ENCODE measurements at places on chromosomes 1 and 21.

- no peak for DNase-seq
Measured at GRCh38 chr1:232510367-232511110, 119.4 kb downstream of the SIPA1L2 start.

DNA sequence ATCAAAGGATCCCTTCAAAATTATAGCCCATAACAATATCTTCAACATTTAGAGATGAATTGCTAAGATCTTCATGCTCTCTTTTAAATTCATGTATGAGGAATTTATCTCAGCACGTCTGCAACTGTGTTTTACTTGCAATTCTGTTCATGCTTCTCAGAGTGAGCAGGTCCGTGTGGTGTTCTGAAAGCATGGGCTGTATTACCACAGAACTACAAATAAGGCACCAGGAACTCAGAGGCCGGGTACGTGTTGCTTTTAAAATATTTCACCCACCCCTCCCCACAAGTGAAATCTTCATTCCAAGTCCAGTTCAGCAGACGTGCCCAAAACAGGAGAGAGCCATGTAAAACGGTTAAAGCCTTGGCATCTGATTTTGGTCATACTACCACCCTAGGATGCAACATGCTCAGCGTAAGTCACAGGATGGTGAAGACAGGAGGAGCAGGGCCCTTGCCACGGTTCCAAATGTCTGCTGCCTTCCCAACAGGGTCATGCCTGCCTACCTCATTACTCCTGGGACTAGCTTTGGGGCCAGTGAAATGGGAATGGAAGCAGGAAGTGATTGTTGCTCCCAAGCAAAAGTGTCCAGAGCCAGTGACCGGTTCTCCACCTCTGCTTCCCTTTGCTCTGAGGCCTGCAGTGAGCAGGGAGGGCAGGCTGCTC, 133.7 kb downstream of the PTPN14 start:
- no peak for DNase-seq

DNA sequence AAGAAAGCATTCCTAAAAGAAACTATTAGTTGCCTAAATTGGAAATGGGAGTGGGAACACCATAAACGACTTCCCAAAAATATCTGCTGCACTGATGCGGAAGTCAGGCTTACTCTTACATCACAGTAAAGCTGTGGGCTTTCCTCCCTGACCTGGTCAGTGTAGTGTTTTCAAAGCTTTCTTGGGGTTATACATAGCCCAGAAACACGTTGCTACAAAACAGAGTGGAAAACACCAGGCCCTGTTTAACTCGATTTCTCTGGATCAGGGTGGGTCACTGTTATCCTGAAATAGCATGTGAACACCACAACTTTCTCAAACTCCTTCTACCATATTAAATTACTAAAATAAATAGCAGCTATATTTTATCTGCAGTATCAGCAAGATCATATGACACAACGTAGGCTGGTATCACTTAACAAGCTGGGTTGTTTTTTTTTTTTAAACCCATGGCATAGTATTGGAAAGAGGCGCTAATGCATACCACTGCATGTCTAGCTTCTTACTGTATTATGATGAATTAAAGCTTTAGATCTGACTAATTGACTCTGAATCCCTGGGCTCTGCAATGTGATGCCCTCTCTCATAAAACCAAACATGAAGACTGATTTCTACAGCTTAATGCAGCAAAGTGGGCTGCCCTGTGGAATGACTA, 184.6 kb downstream of the TGFB2 start:
- no peak for DNase-seq

GRCh38 chr1:53400761-53401674, 58.2 kb upstream of the DMRTB1 start:
- no peak for DNase-seq

DNA sequence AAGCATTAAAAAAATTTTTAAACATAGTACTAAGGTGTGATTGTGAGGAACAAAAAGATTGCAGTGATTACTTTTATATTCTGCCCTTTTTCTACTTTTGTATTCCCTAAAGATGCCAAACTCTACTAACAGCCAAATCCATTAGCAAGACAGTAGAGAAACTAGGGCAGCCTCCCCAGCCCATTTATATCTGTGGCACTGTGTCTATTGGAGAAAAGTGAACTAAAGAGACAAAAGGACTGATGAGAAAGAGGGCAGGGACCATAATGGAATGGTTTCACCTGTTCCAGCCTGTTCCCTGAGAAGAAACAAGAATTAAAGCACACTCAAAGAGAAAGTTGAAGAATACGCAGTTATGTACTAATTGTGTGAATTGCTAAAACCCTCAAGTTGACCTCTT, 56.6 kb downstream of the ATG4C start:
- DNase-seq, result no peak

DNA sequence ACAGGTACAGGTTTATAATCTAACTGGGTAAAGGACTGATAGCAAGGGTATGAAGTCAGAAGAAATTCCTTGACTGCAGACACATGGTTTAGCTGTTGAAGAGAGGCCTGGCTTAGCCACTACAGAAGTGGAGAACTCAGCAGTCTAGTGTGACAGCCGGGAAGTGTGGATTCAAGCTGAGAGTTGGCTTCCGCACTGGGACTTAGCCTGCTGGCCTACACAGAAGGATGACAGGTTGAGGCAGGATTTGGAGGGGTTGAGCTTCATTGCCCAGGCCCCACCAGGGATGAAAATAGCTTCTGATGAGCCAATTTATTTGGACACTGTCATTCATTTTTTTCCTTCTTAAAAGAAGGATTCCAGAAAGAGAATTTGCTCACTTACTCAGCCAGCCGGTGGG, 284.4 kb downstream of the PCP4 start:
- DNase-seq, result no peak

DNA sequence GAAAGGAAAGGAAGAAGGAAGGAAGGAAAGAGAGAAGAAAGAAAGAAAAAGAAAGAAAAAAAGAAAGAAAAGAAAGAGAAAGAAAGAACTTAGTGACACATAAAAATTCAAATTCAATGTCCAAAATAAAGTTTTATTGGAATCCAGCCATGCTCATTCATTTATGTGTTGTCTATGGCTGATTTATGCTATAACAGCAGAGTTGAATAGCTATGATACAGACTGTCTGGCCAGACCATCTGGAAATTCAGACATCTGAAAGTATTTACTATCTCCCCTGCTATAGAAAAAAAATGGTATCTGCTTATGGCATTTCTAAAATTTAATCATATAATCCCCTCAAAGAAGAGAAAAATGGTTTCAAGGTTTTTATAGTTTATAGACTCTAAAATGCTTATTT, 79.4 kb upstream of the RRP15 start:
- no peak for DNase-seq

GRCh38 chr1:183319051-183319450, 99.1 kb downstream of the NMNAT2 start:
- DNase-seq, result no peak

DNA sequence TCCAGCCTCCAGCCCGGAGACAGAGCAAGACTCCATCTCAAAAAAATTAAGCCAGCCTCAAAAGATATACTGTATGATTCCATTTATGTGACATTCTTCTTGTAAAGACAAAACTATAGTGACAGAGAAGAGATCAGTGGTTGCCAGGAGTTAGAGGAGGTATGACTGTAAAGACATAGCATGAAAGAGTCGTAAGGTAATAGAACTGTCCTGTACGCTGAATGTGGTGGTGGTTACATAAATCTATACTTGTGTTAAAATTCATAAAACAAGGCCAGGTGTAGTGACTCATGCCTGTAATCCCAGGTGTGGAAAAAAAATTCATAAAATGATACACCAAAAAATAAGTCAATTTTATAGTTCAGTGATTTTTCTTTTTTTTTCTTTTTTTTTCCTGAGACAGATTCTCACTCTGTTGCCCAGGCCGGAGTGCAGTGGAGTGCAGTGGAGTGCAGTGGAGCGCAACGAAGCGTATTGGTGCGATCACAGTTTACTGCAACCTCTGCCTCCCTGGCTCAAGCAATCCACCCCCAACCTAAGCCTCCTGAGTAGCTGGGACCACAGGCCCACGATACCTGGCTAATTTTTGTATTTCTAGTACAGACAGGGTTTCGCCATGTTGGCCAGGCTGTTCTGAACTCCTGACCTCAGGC, 84.9 kb upstream of the CXADR start:
- DNase-seq, result peak; percentile 69

GRCh38 chr1:244789276-244789580, 46.2 kb upstream of the COX20 start:
- DNase-seq, result no peak

DNA sequence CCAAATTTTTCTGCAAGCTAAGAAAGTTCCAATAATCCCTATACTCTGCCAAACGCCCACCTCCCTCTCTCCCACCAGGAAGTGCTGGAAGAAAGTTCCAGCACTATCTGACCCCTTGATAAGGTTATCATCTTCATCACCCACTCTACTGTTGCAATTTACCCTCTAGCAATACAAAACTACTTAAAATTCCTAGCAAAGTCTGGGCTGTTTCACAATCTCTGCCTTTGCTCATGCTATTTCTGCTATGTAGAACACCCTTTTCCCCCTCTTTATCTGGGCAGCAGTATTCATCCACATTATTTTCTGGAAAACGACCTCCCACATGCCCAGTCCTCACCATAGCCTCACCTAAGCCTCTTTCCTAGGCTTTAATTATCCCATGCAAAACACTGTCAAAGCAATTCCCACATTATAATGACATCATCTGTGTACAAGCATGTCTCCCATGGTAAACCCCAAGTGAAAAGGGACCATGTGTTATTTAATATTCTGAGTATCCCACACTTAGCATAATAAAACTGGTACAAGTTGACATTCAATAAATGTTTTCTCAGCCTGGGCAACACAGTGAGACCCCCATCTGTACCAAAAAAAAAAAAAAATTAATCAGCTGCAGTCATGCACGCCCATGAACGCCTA, 12.0 kb downstream of the F11R start:
- no peak for DNase-seq

DNA sequence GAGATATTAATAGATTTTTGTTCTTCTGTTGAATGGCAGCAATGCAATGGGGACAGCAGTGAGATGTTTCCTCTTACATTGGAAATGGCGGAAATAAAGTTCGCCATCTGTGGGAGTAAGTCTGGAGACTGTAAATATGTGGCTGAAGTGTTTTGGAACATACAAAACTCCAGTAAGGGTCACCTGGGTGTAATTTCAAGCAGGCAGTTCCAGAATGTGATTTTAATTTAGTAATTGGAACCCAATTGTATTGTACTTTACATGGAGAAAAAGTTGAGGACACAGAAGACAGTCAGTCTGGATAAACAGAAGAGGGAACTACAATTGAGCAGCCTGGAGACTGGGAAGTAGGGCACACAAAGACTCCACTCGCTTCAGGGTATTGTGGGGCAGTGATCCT, 108.6 kb downstream of the NTMT2 start:
- DNase-seq, result no peak

DNA sequence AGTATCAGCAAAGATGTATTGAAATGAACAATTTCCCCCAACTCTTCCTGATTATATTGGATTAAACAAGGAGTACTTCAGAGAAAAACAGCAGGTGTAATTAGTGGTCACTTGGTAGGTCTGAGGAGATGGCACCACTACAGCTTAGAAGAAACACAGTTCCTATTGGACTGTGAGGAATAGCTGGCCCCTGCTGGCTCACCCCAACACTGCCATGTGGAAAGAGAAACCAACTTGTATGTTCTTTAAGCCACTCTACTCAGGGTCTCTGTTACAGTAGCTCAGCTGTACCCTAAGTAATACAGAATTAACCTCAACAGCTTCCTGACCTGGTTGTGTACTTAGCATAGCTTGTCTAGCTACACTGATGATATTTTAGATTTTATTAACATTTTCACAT, 26.5 kb upstream of the MTR start:
- no peak for DNase-seq

DNA sequence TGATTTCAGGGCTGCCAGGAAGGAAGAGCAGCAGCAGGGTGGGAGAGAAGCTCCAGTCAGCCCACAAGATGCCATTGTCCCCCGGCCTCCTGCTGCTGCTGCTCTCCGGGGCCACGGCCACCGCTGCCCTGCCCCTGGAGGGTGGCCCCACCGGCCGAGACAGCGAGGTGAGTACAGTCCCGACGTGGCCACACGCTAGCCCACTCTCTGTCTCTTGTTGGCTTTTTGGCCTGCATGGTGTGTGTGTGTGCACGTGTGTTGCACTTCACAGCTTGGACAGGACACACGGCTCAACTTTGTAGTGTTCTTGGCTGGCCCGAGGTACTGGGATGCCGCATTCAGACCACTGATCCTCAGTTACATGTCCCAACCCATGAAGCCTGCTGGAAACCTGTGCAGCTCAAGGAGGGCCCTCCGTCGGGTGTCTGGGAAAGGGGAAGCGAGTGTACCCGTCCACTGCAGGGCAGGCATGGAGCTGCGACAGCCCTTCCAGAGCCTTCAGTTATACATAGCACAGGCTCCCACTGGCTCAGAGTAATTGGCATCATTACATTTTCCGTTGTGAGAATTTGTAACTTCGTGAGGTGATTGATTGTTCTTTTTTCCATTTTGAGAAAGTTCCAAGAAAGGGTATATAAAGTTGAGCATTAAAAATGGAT, 454 bp downstream of the CORT start:
- no peak for DNase-seq

GRCh38 chr1:74534241-74534640, 21.8 kb upstream of the LRRC53 start:
- DNase-seq, result no peak

DNA sequence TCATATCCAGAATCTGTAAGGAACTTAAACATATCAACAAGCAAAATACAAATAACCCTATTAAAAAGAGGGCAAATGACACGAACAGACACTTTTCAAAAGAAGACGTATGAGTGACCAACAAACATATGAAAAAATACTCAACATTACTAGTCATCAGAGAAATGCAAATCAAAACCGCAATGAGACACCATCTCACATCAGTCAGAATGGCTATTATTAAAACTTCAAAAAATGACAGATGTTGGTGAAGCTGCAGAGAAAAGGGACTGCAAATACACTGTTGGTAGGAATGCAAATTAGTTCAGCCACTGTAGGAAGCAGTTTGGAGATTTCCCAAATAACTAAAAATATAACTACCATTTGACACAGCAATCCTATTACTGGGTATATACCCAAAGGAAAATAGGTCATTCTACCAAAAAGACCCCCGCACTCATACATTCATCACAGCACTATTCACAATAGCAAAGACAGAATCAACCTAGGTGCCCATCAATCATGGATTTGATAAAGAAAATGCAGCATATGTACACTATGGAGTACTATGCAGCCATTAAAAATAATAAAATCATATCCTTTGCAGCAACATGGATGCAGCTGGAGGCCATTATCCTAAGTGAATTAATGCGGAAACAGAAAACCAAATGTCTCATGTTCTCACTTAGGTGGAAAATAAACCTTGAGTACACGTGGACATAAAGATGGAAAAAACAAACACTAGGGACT, 230.1 kb upstream of the RAB4A start:
- no peak for DNase-seq

- no peak for DNase-seq
Measured at GRCh38 chr1:35386959-35387358, 118.5 kb downstream of the ZMYM4 start.

GRCh38 chr1:101849356-101849755, 147.4 kb downstream of the OLFM3 start:
- DNase-seq, result no peak

DNA sequence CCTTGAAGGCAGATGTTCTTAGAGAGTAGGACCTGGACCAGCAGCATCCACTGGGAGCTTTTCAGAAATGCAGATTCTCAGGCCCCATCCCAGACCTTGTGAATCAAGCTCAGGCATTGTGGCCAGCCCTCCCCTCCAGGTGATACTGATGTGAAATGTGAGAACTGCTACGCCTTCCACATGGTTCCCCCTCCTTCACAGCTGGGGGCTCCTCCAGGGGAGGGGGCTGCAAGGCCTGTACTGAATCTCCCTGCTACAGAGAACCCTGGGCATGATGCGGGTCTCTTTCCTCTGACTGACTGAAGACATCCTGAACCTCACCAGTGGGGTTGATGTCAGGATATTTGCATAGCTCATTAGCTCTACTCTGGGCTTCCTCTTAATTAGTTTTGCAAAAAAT, 141.8 kb upstream of the CSF3R start:
- DNase-seq, result no peak

All from GM12878 (cell line).